ENCODE measurements at places on chromosomes 16 and 17.

DNA sequence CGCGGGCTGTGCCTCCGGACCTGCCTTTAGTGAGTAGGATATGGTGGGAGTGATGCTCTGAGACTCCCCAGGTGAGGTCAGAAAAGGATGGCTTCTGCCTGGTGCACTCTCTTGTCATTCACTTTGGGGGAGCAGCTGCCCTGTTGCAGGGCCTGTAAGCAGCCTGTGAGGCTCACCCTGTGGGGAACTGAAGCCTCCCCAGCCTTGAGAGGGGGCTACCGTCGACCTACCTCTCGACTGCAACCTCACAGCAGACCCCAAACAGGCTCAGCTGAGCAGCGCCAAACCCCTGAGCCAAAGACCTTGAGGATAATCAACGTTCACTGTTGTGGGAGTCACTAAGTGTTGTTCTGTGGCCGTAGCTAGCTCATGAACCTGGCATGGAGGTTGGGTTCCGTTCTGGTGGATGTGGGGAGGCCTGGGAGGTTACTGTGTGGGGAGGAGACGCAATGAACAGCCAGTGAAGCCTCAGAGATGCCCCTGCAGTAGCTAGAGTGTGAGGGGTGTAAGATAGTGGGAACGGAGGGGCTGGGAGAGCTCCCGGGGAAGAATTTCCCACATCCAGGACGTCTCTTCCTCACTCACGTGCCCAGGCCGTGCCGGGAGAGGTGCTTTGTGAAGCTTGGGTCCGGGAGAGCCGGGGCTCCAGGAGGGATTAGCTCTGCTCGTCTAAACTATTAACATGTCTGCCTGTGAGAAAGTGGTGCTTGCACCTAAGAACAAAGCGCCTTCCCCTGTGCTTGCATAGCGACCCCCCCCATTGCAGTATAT lies 38.8 kb downstream of the METRNL start:
- ATAC-seq: no peak

GRCh38 chr17:47883589-47884426 lies 12.2 kb upstream of the SP2 start:
- ATAC-seq: no peak

DNA sequence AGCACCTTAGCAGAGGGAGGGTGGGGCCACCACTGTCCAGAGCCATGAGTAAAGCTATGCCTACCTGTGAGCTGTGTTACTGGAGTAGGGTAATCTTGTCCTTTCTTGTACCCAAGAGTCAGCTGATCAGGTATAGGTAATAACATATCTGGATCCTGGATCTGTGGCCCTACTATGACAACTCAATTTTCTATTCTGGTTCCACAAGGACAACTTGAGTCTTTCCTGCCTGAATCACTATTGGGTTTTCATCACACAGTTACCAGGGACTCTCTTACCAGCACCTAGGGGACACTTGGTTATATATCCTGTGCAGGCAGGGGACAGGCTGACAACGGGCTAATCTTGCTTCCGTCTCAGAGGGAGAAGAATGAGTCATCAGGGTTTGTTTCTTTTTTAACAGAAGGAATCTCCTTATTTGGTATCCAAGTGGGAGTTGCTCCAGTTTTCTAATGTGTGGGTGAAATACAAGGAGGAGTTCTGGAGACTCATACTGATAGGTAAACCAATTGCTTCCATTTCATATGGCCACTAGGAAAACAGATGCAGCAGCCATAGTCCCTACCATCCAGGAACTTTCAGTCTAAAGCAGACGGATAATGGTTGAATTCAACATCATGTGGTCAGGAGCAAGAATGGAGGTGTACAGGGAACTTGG lies 6.8 kb downstream of the ZNF267 start:
- ATAC-seq: peak; percentile 79

GRCh38 chr17:66684261-66684660 lies 150.7 kb upstream of the CACNG5 start:
- no peak for ATAC-seq

GRCh38 chr16:87895641-87896141 lies 26.4 kb upstream of the SLC7A5 start:
- peak; percentile 94 for ATAC-seq

GRCh38 chr17:13477180-13477611 lies 124.5 kb downstream of the HS3ST3A1 start:
- ATAC-seq: no peak

- ATAC-seq: peak; percentile 16
These were observed 9.0 kb upstream of the PHAF1 start for GRCh38 chr16:67100569-67101310.
